NCI-H524 treated with DMSO at 0.1 percent for 48 hours (cell line): ENCODE measurements at places on chromosomes 1 and 21.

DNA sequence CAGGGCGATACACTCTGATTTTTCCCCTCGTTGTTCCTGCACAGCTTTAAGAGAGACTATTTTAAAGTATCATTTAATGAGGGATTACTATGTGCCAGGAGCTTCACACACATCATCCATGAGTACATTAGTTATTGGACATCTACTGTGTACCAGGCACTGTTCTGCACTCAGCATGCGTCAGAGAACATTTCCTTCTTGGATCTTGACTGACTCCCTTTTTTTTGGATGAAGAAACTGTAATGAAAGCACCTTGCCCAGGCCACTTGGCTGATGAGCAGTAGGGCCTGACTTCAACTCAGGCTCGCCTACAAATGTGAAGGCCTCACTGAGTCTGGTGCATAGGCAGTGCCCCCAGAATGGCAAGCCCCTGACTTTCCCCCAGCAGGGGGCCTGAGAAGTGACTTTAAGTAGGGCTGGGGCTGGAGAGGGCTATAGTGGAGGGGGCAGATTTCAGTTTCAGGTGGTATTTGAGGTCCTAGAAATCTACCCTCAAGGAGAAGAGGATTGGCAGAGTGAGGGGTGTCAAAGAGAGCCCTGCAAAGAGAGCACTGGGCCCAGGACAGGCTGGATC is 50.0 kb downstream of the PTPRU start:
- no peak for DNase-seq

DNA sequence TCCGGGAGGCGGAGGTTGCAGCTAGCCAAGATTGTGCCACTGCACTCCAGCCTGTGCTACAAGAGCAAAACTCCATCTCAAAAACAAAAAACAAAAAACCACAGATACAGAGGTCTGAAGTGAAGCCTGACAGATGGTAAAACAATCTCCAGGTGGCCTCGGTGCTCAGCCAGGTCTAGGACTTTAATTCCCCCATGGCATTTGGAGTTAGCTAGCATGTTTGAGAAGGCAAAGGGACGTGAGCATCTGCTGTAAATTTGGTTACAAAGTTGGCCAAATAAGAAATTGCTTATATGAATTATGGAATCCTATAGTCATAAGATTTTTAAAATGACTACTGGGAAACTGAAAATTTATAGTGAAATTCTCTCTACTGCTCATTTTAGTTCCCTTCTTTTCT is 98.3 kb upstream of the FMN2 start:
- peak; percentile 35 for DNase-seq

DNA sequence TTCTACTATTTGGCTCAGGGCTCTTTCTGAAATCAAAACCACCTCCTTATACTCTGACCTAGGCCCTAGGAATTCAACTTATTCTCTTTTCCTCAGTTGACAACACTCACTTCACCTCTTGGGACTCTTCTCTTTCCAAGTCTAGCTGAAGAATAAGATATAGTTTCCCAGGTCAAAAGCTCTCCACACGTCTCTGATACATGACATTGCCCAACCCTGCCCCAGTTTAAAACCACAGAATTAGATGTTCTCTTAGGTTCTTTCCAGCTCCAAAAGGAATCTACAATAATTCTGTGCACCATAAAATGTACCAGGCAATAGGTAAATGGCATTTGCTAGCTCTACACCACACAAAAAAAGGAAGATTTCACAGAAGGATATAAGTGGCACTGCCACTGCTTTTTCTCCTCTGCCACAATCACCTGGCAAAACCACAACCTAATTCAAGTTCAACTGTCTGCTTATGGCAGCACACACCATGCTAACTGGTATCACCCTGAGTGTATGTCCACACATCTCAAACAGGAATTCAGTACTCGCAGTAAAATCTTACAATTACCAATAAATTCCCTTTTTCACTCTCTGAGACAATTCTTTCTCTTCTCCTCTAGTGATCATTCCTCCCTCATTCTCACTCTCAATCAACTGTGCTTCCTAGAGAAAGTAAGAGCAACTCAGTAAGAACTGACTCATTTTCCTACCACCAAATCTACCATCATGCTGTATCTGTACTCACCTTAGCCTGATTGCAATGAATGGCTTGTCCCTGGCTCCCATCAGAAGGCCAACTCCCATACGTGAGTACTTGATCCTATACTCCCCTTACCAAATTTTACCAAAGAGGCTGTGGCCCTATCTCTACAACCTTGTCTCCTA is 27.3 kb downstream of the ZBTB8OS start:
- no peak for DNase-seq

GRCh38 chr1:152907686-152908601 is at the start of gene IVL:
TSS of gene IVL (plus strand) at chr1:152908546. CDS start at chr1:152909798, 1,252 bp downstream.
- no peak for DNase-seq

GRCh38 chr1:205192287-205192686 is 19.2 kb downstream of the DSTYK start:
- no peak for DNase-seq

DNA sequence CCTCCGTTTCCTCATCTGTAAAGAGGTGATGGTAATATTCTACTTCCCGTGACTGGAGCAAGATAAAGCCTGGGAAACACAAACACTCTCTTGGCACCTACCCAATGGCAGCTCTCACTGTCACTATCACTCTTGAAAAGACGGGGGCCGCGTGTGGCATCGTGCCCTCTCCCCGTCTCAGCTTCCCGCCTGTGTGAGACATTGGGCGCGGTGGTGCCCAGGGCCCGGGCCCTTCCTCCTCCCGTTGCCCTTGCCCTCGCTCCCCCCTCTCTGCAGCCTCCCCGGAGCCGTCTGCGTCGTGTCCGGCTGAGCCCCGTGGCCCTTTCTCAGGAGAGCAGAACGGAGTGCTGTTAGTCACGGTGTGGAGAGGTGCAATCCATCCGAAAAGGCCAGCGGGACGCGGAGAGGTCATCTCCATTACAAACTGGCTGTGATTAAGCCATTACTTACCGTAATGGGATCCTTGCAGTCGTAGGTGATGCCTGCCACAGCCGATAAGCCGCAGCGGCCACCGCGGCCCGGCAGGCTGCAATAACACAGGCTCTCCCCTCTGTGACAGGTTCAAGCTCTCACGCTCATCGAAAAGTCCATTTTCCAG is 156.4 kb upstream of the ZC3H12A start:
- no peak for DNase-seq

- no peak for DNase-seq
Measured at GRCh38 chr1:77741316-77741715, 18.3 kb downstream of the USP33 start.

DNA sequence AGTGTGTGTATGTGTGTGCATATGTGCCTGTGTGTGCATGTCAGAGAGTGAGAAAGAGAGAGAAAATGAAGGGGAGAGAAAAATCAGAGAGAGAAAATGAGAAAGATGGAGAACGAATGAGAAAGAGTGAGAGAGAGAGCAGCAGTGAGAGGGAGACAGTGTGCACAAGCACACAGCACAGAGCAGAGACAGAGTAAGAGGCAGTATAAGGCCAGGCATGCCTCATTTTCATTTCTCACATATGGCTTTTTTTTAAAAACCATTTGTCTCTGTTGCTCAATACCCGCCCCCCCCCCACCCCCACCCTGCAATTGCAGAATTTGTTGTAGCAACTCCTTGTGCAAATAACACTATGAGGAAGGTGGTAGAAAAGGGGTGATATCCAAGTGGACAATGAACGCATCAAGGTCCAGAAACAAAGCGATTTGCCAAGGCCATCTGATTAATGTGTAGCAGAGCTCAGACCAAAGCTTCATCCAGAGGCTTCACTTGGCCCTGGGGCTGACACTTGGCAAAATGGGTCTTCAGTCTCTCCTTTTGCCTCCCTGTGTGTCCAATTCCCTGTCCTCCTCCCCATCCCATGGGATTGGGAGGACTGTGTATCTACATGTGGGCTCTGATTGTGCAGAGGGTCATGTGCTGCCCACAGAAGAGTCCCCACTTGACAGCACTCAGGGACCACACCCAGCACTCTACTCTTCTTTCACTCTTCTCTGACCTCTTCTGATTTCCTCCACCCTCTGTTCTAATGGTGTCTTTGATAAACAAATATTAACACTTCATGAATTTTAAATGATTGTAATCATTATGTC is 38.9 kb upstream of the HSD3B1 start:
- DNase-seq: no peak
